ENCODE measurements at places on chromosomes 16 and 17.
A peak's percentile ranks its signal among the peaks of the same experiment; 100 is the strongest.

DNA sequence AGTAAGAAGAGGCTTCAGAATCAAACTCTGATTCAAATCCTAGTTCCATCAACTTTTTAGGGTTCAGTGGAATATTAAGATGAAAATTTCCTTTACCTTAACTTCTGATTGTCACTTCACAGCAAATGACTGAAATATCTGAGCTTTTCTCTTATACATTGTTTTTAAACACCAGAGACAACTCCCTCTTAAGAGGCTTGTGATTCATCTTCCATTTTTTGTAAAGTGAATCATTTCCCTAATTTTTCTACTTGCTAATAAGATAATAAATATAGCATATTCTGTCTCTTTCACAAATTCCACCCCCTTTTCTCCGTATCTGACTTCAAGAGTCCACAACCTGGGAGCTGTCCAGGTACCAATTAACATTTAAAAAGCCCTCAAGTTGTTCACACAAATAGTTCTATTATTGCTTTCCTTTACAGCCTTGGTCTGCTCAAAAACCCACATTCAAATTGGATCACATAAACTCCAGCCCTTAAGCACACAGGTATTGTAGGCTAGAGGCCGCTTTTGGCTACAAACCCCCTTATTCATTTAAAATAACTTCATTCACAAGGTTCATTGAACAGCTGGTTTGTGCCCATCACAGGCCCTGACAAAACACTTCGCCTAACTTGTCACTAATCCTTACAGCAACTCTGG, 14.1 kb upstream of the UTP6 start:
- no peak for DNase-seq

GRCh38 chr17:79955691-79956440, 79.8 kb downstream of the TBC1D16 start:
- DNase-seq = no peak

DNA sequence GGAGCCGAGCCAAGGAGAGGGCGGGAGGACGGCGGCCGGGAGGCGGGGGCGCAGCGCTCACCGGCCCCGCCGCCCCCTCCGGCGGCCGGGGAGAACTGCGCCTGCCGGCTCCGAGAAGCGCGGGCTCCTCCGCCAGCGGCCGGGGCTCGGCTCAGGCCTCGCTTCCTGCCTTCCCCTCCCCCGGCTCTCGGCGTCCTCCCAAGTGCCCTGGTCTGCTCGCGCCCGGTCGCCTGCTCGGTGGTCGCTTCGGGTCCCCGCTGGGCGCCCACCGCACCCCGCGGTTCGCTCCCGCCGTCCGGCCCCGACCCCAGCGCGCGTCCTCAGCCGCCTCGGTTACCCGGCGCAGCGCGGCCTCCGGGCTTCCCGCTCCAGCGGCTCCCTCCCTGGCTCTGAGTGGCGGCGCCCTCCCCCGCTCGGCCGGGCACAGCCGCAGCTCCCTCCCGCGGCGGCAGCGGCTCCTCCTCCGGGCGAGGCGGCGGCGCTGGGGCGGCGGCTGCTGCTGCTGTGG, 313 bp downstream of the UBTF start:
- DNase-seq = peak; percentile 52

GRCh38 chr16:3745751-3746355, 28.5 kb upstream of the TRAP1 start:
- peak; percentile 13 for DNase-seq

- no peak for DNase-seq
Measured at GRCh38 chr16:17519101-17519955, 48.6 kb upstream of the XYLT1 start.

GRCh38 chr17:28575126-28575795, 1.4 kb downstream of the ALDOC start:
- peak; percentile 69 for DNase-seq

GRCh38 chr16:82524976-82525375, 101.8 kb upstream of the CDH13 start:
- no peak for DNase-seq

DNA sequence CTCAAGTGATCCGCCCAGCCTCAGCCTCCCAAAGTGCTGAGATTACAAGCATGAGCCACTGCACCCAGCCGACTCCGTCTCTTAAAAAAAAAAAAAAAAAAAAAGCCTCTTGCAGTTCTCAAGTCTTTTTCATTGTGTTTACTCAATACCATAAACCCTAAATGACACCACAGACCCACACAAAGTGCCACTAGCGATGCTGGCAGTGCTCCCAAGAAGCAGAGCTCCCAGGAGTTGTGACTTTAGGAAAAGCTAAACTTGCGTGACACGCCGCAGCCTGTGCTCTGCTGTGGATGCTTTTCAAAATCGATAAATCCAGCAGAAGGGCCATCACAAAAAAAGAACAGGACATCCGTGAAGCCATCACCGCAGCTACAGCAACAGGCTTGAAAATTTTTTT, 114.7 kb downstream of the ANKRD11 start:
- DNase-seq = no peak

GRCh38 chr17:1024076-1024475, 27.1 kb downstream of the TIMM22 start:
- DNase-seq = no peak

GRCh38 chr17:29726715-29727252, 104.1 kb upstream of the CORO6 start:
- no peak for DNase-seq

GRCh38 chr17:44952946-44953475, 5.4 kb upstream of the KIF18B start:
- DNase-seq = no peak
